Activated T-helper 1 cell treated with anti-CD3 and anti-CD28 coated beads, Interleukin-2, amount 50 U/mL, for 16 hours (primary cell): ENCODE measurements at places on chromosomes 5 and 9.
A peak's percentile ranks its signal among the peaks of the same experiment; 100 is the strongest.

DNA sequence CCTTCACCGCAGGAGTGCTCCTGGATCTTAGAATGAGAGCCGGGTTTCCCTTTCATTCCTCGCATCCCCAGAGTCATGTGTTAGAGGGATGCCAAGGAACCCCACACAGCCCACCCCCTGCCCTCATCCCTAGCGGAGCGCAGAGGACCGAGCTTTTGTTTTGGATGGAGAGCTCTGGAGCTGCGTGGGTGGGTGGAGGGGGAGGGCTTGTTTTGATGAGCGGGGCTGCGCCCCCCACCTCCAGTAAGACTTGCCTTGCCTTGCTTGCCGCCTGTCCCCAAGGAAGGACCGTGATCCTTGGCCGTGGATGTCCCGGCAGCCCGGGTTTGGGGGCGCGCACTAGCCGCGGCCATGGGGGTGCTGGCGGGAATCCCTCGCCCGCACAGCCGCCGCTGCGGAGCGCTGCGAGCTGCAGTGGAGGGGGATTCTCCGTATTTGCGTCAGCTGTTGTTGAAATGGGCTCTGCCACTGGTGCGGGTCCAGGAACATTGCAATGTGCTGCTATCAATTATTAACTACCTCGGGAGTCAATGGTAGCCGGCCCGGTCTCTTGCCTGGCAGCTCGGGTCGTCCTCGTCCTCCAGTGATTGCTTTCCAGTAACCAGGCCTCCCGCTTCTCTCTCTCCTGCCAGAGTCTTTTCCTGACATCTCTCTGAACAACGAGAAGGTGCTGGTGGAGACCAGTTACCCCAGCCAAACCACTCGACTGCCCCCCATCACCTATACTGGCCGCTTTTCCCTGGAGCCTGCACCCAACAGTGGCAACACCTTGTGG, 1.0 kb downstream of the EGR1 start:
- DNase-seq, result no peak

- no peak for DNase-seq
Measured at GRCh38 chr5:119049824-119050449, 20.9 kb upstream of the DMXL1 start.

GRCh38 chr5:156134216-156134615, 192.7 kb upstream of the SGCD start:
- DNase-seq, result no peak

DNA sequence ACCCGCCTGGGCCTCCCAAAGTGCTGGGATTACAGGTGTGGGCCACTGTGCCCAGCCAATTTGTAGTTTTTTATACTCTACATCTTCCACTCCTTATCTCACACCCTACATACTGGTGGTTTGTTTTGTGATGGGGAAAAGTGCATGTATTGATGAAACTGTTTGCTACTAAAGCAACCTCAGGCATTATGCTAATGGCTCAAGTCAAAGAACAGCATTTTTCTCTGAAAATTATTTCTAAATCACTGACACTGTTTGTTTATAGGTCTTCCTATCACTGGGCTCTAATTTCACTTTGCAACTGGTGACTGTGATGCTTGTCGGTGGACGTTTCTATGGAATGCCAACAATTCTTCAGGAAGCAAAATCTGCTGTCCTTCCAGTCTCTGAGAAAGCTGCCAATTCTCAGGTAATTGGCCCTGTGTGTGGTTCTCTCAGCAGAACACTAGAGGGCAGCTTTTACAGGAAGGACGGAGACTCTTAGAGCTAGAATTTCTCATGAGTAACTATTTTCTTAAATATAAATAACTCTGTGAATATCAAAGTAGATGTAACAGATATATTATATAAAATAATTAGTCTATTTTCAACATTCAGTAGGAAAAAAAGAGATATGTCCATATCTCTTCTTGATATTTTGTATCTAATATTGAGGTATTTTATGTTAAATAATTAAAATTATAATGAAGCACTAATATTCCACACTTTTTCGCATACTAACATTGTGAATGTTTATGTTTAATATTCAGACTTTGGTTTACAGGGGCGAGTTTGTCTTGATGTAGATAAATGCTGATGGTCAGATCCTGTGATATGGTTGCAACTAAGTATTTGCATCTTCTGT, 244.1 kb downstream of the ADGRV1 start:
- no peak for DNase-seq

DNA sequence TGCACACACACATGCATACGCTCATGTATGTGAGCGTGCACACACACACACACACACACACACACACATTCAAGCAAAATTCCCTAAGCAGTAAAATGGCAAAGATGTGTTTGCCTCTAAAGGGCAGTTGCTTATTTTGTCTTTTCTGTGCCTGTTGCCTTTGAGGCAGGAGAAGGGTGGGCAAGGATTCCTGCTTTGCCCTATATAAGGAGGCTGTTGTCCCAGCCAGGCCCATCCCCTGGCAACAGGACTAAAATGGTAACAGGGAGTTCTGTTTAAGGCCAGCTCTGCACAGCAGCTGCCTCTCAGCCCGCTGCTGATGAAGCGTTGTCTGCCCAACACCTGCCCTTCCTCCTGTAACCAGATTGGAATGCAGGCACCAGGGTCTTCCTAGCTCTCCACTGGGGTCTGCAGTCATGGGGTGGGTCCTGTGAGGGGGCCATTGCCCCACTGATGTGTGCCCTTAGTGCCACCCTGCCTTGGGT, 64.4 kb downstream of the PPARGC1B start:
- no peak for DNase-seq

- DNase-seq, result no peak
Measured at GRCh38 chr5:143516249-143516648, 112.8 kb upstream of the NR3C1 start.

GRCh38 chr9:123957168-123957721, 27.3 kb upstream of the DENND1A start:
- DNase-seq, result no peak

DNA sequence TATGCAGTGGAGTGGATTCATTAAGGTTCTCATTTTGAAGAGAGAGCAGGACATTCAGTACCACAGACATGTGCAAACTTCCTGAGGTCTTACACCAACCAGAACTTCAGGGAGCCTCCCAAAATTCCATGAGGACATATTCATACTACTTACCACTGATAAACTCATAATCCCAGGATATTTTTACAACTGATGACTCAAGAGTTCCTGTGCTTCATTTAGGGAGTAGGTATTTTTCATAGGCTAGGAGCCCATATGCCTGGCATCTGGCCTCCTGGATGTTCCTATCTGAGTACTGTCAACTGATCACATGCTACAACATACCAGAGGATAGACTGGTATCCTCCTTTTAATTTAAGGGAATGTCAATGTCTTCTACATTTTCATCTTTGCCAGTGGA, 578.0 kb downstream of the EFNA5 start:
- no peak for DNase-seq

DNA sequence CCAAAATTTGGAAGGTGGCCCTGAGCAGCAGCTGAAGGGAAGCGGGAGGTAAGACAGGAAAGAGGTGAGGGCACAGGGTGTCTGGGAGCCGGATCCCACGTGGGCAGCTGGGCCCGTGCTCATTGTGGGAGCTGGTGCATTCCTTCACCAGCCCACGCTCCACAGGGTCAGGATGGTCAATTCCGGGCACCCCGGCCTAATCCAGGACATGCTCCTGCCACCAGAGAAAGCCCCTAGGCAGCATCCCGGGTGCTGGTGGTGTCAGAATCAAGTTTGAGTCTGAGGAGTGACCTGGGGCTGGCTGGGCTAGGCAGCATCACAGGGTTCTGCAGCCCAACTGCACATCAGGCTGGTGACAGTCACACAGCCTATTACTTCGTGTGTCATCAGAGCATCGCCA, 7.1 kb upstream of the PDCD6 start:
- DNase-seq, result no peak

DNA sequence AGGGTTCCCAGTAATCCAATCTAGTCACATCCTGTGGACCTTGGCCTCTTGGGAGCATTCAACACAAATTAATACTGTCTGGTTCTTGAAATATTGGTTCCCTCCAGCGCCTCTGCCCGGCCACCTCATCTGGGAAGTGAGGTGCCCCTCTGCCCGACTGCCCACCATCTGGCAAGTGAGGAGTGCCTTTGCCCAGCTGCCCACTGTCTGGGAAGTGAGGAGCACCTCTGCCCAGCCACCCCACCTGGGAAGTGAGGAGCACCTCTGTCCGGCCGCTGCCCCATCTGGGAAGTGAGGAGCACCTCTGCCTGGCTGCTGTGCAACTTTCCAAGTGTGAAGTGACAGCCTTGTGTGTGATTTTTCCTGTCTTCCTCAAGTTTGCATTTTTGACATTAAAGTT, 42.7 kb upstream of the SMIM15 start:
- DNase-seq, result no peak

- no peak for DNase-seq
Measured at GRCh38 chr9:81822301-81822865, 105.8 kb upstream of the SPATA31D4 start.

DNA sequence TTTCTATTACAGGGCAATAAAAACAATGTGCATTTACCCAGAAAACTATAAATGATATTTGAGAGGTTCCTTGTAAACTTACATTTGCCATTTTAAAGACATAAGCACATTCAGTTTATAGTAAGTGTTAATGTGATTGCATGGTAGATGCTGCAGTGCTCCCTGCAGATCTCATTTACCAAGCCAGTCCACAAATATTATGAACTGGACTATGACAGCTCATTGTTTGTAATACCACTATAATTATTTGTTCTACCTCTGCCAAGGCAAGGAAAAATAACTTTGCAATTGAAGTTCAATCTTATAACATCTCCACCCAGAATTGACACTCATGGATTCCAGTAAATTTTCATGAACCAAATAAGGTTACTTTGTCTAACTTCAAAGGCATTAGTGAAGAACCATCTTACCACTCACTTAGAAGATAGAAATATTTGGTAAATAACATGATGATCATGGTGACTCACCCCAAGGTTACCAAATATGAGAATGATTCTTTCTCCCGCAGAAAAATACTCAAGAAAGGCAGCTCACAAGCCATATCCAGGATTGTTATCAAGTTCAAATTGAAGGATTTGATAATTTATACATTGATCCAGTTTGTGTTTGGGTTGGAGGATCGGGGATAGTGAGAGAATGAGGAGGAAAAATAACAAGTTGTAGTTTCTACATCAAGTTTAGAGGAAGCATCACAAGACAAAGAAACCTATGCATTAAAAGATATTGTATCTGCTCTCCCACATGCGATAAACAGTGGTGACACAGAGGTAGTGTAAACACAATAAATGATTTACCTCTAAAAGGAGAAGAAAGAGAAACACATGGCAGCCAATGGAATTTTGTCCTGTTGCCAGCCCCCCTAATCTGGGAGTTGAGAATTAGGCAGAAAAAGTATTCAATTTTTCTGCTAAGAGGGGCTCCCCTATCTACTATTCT, 29.5 kb downstream of the CDH9 start:
- no peak for DNase-seq

DNA sequence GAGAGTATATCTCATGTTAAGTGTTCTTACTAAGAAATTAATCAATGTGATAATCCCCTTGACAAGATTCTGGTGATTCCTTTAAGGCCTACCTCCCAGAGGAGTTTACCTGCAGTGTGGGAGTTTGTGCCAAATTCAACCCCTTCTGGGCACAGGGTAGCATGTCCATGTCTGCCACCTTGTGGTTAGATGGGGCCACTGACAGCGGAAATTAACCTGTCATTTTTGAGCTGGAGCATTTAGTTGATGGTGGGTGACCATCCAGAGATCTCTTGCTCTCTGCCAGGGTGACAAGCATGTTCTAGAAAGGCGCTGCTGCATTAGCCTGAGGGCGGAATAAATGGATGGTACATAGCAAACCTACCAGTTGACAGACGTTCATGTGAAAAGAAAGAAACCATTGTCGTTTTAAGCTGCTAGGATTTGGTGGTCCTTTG, 132.2 kb downstream of the FBXO4 start:
- DNase-seq, result peak; percentile 21

DNA sequence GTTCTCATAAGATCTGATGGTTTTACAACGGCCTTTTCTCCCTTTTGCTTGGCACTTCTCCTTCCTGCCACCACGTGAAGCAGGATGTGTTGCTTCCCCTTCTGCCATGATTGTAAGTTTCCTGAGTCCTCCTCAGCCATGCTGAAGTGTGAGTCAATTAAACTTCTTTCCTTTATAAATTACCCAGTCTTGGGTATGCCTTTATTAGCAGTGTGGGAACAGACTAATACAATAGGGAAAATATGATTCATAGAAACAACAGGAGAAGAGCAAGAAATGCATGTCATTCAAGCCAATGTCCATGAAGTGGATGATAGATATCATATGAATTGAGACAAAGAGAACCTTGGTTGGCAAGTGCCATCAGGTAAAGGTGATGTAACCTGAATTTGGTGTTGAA, 128.3 kb upstream of the HAPLN1 start:
- no peak for DNase-seq

GRCh38 chr9:90062982-90063381, 458.2 kb downstream of the GADD45G start:
- no peak for DNase-seq

- no peak for DNase-seq
Measured at GRCh38 chr9:103798620-103799019, 295.5 kb upstream of the SMC2 start.

GRCh38 chr9:91755761-91756509, 194.1 kb downstream of the ROR2 start:
- DNase-seq, result no peak

GRCh38 chr5:160500786-160501779, 79.4 kb downstream of the PTTG1 start:
- no peak for DNase-seq

DNA sequence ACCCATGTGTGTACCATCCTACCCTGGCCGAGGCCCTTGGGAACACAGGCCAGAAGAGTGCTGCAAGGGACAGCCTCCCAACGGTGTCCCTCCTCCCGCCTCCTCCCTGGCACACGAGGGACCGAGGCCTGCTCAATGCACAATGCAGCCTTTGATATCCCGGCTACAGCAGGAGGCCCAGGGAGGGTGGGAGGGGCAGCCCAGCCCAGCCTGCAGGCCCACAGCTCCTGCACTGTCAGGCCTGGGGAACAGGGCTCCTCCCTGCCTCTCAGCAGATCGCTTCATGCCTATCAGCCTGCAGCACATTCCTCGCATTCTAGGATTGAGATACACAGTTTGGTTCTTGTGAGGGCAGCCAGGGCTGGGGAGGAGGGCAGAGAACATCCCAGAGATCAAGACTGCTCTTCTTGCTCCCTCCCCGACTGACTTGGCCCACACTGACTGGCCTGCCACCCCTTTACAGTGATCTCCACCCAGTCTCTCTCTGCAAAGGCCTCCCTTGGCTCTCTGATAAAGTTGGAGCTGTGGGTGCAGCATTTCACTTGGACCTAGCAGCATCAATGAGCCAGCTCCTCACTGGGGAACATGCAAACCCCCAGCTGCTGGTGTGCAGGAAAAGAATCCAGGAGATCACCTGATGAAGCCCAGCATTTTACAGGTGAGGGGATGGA, at the start of gene SH3TC2:
Gene SH3TC2, minus strand, starts transcription at position 46 of the 671 bp plus-strand sequence. Its CDS starts 40 bp downstream, at position 6.
- no peak for DNase-seq

DNA sequence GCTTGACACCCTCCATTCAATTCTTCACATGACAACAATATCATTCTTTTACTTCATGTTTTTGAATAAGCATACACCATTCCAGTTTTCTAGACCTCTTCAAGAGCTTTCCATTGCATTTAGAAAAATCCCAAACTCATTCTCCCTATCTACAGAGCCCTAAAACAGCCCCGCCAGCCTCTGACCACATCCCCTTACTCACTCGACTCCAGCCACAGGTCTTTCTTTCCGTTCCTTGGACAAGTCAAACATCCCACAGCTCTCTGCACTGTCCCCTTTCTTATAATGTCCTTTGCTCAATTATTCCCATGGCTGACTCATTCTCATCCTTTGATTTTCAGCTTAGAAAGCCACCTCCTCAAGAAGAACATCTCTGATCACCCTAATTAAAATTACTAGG, 38.2 kb downstream of the TTC39B start:
- no peak for DNase-seq

GRCh38 chr5:179431221-179431824, 86.1 kb upstream of the ADAMTS2 start:
- DNase-seq, result no peak

- DNase-seq, result no peak
Measured at GRCh38 chr9:107530679-107531078, 41.1 kb upstream of the KLF4 start.
